Activated CD4-positive, alpha-beta T cell treated with anti-CD3 and anti-CD28 coated beads, Interleukin-2, amount 50 U/mL, for 24 hours (primary cell): ENCODE measurements at places on chromosomes 2 and 18.

DNA sequence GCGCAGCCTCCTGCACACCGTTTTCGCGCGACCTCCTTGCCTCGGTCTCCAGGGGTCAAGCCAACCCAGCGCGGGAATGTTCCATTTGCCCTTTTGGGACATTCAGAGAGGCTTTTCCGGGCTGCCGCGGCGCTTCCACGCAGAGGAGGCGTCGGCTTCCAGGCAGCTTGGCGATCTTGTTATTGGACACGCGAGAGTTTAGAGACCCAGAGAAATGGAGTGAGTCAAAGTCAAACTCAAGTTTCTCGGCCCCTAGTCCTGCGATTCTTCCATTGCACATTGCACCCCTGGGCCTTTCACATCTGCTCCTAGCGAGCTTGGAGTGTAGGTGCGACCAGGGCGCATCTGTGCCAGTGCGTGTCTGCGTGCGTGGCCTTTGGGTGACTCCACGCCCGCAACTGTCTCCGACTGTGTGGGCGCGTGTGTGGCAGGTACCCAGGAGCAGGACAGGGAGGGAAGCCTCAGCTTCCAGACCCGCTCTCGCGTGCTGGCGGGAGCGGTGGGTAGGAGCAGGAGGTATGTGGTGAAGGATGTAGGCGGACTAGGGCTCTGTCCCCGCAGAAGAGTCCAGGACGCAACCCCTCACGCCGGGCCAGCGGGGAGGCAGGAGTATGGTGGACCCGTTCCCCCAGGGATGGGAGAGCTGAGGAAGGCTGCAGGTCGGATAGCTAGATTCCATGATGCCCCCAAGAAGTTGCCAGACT is 13.5 kb downstream of the SIX3 start:
- DNase-seq: no peak

- no peak for DNase-seq
Measured at GRCh38 chr2:9060819-9061218, 57.3 kb upstream of the MBOAT2 start.

GRCh38 chr2:160326786-160327185 is 126.7 kb upstream of the ITGB6 start:
- DNase-seq: no peak

GRCh38 chr2:172040311-172040710 is 40.6 kb downstream of the METAP1D start:
- DNase-seq: no peak

DNA sequence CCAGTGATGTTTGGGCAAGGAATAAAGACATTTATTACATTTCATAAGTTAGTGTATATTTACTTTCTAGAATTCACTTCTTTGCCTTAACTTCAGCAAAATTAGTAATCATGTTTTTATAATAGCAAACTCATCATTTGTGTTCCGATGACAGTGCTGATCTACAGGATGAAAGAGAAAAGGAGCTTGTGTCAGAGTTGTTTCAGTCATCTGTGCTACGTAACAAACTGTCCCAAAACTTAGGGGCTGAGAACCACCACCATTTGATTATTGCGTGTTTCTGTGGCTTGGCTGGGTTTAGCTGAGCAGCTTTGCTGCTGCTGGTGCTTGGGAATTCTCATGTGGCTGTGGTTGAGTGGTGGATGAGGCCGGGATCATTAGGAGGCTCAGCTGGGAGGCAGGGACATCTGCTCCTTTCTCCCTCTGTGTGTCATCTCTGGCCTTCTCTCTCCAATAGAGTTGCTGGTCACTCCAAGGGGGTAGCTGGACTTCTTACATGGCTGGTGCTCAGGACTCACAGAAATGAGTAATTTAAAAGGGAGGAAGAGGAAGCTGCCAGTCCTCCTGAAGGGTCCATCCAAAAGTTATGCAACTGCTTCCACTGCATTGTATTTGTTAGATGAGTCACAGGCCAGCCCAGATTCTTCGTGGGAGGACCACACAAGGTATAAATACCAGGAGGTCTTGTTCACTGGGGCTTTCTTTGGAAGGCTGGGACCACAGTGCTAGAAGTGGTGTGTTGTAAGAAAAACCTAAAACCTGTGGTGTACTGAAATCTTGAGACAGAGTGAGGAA is 43.4 kb upstream of the HAAO start:
- no peak for DNase-seq
